ENCODE measurements at places on chromosomes 11 and 22.

DNA sequence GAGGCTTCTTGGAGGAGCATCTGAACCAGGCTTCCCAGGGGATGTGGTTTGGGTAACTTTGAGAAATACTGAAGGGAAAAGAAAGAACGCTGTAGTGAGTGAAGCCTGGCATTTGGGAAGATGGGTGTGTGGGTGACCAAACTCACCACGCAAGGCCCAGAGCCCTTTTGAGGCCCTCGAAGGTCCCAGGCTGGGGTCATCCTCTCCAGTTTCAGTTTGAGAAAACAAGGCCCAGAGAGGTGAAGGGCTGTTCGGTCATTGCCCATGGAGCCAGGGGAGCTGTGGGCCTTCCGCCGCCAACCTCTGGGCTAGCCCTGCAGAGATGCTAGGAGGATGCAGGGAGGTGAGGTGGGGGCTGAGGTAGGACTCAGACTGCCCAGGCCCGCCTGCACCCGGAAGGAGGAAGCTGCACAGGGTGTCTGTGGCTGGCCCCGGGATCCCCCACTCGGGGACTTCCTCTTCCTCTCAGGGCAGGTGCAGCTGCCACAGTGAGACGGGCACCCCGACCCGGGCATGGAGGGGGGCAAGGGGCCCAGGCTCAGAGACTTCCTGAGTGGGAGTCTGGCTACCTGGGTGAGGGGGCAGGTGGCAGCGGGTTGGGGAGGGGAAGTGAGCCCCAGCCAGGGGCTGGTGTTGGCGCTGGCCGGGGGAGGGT, at the start of gene CCDC88B:
CCDC88B (plus strand) TSS at position 451 of the 655 bp plus-strand sequence; CDS start at position 514, 63 bp downstream.
- DNase-seq: peak; percentile 92

- no peak for DNase-seq
These were observed 53.0 kb downstream of the MAML2 start for GRCh38 chr11:96290031-96290430.

GRCh38 chr11:833849-834311, 1.1 kb downstream of the CD151 start:
- no peak for DNase-seq

- no peak for DNase-seq
These were observed 107.4 kb downstream of the MORC2 start for GRCh38 chr22:30861131-30861530.

GRCh38 chr22:20457506-20458240, 20.0 kb upstream of the SCARF2 start:
- no peak for DNase-seq

DNA sequence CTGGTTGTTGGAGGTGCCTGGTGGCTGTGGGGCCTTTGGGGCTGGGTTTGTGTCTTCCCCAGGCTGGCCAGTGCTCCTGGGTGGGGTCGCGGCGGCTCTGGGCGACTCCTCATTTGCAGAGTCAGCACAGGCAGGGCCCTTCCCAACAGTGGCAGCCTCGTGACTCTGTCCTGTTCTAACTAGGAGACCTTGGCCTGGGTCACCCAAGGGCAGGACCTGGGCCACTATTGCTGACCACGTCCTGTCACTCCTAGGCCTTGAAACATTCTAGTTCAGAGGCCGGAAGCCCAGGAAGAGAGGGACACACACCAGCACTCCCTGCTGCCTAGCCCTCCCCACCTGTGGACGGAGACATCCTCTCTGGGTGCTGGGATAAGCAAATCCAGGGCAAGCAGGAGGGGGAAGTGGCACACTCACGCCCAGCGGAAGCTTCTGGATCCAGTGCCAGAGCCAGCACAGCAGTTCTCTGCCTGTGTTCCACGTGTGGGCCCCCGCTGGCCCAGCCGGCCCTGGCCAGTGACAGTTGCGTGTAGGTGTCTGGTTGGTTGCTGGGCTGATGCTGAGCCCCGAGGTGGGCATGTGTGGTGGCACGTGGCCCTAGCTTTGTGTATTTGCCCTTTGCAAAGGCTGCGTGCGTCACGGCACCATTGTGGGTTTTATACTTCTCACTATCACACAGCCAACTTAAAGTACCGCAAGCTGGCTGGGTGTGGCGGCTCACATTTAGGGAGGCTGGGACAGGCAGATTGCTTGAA, 4.3 kb upstream of the CHID1 start:
- no peak for DNase-seq

DNA sequence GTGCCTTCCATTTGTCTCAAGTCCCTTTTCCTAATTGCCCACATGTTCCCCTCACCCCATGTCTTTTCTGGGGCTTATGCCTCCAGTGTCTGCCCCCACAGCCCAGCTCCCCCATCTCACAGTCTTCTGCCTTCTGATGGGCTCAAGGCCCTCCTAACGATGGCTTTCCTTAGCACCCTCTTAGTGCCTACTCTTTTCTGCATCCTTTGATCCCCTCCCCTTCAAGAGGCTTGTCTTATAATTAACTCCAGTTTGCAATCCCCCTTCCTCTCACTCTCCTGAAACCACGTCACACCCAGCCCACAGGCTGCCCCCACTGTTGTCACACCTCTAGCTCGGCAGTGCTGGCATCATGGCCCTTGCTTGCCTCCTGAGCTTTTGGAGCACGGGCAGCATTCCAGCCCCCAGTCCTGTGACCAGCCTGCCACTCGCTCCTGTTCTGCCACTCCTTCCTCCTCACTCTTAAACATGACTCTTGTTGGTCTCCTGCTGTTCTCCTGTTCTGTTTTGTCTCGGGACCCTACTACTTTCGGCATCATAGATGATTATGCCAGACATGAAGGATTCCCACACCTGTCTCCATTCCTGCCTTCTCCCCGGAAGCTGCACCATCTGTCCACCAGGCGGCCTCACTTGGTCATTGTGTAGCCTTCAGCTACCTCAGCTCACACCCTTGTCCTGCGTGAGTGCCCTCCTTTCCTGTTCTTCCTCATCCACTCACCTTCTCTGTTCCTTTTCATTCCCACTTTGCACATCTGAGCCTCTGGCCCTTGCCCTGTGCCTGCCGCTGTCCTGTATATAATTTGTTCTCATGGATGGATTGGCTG, 26.1 kb downstream of the UBE2L3 start:
- no peak for DNase-seq

DNA sequence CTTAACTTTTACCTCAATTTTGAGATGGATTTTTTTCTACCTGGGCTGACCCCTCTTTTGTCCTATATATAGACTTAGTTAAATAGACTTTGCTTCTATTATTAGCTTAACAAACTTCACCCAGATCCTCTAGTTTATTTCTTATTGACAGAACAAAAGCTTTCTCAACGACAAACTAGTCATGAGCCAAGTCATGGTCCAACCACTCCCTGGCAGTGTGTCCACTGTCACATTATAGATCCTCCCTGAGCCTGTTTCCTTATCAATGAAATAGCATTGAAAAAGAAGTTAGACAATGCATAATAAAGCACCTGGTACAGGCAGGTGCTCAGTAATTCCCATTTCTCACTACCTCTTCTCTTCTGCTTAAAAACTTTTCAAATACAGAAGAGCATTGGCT, 155.1 kb downstream of the SPON1 start:
- no peak for DNase-seq

- no peak for DNase-seq
These were observed 366.9 kb downstream of the NTM start for GRCh38 chr11:131737357-131737756.

GRCh38 chr11:38256436-38256835, 1658.4 kb upstream of the RAG2 start:
- DNase-seq: no peak

- DNase-seq: no peak
These were observed 8.1 kb downstream of the ALDH3B2 start for GRCh38 chr11:67666303-67666645.

GRCh38 chr11:14906993-14907392, 15.0 kb upstream of the CYP2R1 start:
- no peak for DNase-seq

DNA sequence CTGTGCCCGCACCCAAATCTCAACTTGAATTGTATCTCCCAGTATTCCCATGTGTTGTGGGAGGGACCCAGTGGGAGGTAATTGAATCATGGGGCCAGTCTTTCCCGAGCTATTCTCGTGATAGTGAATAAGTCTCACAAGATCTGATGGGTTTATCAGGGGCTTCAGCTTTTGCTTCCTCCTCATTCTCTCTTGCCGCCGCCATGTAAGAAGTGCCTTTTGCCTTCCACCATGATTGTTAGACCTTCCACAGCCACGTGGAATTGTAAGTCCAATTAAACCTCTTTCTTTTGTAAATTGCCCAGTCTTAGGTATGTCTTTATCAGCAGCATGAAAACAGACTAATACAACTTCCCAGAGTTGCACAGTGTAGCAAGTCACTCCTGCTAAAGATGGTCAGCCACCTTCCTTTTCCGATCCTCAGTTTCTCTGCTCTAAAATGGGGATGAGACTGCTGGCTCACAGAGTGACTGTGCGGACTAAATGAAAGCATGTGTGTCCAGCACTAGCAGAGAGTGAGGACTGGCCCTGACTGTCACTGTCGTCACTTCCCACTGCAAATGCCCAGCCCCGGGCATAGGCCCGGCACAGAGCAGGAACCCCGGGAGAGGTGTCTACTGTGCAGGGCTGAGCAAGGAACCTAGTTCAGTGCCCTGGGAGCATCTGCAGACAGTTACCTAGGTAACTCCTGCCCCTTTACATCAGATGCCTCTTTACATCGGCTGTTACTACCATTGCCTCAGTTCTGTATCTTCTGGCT, 9.5 kb downstream of the TSKU start:
- no peak for DNase-seq

DNA sequence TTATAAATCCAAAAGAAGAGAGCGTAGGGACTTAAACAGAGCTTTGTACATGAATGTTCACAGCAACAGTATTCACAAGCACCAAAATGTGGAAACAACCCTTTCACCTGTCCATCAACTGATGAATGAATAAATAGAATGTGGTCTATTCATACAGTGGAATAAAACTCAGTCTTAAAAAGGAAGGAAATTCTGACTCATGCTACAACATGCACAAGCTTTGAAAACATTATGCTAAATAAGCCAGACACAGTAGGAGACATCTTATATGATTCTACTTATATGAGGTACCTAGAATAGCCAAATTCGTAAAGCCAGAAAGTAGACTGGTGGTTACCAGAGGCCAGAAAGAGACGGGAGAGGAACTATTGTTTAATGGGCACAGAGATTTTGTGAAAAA, 74.3 kb downstream of the SHANK2 start:
- DNase-seq: no peak

GRCh38 chr11:7257724-7258123, 6.0 kb downstream of the SYT9 start:
- DNase-seq: no peak

DNA sequence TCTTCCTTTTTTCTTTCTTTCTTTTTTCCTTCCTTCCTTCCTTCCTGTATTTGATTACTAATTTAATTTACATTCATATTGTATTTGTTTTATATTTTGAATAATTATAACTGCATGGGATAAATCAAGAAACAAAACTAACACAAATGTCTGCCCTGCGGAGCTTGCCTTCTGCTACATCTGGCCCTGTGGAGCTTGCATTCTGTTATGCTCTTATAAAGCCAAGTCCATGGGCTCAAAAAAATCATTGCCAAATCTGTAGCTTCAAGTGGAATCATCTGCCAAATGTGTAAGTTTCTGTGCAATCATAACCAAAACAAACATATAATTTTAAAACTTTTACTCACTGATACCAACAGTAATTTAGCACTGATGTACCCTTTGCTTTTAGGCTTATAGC, 8.0 kb upstream of the OR52J3 start:
- DNase-seq: no peak

DNA sequence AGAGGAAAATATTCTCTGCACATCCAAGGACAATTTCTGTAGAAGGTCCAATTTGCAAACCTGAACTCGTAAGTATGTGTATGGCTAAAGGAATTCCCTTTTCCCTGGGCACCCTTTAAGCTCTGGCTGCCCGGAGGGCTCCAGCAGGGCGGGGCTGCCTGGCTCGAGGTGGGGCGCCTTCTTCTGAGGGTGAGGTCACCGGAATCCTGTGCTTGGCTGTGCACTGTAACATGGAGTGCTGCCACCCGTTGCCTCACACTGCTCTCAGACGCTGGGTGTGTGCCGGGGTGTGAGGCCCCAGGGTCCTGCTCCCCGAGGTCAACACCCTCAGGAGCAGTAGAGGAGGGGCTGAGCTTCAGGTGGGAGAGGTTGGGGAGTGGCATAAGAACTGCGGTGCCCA, 61.5 kb downstream of the SYN3 start:
- DNase-seq: no peak

GRCh38 chr22:27024982-27025381, 367.6 kb downstream of the MIAT start:
- DNase-seq: no peak

DNA sequence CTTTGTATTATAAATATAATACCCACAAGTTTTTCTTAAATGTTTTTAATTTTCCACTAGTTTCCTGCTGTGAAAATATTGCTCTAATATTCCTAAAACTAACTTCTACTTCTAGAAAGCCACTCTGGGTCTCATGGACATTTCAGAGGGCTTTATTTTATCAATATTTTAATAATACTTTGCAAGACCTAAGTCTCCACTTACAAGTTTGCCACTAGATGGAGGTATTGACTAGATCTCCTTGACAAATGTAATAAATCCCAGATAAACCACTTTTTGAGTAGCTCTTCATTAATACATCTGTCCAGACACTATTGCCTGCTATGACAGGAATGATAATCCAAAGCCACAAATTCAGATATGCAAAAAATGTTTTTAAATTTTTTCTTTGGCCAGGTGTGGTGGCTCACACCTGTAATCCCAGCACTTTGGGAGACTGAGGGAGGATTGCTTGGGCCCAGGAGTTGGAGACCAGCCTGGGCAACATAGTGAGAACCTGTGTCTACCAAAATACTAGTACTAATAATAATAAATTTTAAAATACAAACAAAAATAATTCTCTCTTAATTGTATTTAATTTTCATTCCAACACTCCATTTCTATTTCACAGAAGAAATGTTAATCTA, 3.5 kb upstream of the ACAT1 start:
- peak; percentile 37 for DNase-seq

GRCh38 chr22:42608823-42609361, 5.8 kb downstream of the POLDIP3 start:
- peak; percentile 22 for DNase-seq

DNA sequence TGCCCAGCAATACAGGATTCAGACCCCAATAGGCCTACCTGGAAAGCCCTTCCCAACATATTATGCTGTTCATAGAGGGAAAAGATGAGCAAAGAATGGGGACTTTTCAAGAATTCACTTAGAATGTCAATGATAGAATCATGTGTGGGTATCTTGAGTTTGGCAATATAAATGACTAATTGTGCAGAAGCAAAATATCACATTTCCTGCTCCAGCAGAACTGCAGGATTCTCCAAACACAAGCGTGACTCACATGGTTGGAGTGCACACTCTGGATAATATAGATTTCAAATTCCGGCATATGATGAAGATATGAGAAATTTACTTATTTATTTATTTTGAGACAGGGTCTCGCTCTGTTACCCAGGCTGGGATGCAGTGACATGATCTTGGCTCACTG, 12.5 kb upstream of the APOL5 start:
- DNase-seq: no peak

GRCh38 chr11:29452146-29452545, 564.7 kb downstream of the KCNA4 start:
- DNase-seq: no peak

DNA sequence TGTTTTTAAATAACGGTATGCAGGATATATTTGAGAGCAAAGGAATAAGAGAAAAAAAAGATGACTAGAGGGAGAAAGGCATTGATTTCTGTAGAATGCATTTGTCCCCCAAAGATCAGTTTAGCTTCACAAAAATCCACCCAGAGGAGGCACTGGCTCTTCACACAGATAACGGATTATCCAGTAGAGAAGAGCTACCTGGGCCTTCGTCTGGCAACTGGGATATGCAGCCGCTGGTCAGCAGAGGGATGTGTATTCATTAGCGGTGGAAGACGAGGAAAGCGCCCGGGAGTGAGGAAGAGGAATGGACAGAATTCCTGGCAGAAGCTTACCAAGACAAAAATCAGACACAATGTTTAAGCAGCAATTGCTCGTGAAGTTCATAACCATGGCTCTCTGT, 5.6 kb upstream of the WT1 start:
- no peak for DNase-seq
